GM12892 (cell line): ENCODE measurements at places on chromosomes 4 and X.

- DNase-seq = no peak
These were observed 514.7 kb downstream of the PCDH7 start for GRCh38 chr4:31234901-31235300.

- DNase-seq = no peak
These were observed 777.4 kb upstream of the HS3ST1 start for GRCh38 chr4:12206091-12206490.

GRCh38 chrX:74422576-74423288 is 1.4 kb downstream of the SLC16A2 start:
- DNase-seq = no peak

DNA sequence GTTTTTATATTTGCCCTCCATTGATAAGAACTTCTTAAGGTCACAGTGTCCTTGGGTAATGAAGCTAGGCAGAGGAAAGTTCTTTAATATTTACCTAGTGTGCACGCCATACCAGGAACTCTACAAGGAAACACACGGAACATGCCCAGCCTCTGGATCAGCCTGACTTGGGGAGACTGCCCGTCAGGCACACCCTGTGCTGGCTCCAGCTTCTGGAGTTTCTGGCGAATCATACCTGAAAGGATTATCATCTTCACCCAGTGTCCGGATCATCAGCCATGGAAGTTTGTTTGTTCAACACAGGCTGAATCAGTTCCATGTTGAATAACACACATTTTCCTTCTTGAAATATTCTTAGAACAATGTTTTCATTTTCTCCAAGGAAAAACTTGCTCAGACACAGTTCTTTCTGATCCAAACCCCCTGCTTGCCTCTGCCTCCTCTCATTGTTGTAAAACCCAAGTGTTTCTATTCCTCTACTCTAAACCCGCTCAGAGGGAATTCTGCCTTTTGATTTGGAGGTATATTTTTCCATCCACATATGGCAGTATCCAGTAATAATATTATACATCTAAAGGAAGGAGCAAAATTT is 176.7 kb downstream of the SHROOM3 start:
- no peak for DNase-seq

- no peak for DNase-seq
These were observed 73.7 kb upstream of the ACSL1 start for GRCh38 chr4:184899261-184900134.

DNA sequence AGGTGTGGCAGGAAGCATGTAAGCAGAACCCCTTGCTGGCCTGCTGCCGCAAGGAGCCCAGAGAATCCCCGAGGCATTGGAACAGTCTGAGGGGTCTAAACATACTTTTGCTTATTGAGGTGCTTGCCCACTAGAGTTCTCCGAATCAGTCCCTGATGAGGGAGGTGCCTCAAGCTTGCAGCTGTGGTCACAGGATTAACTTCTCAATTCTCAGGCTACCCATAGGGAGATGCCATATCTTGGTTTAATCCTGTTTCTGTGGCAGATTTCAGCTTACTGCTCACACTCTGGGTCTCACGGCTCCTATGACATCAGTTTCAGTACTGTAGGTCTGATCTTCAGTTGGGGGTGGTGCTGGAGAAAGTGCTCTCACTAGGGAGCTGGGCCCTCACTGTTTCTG is 39.9 kb downstream of the CCNG2 start:
- DNase-seq = peak; percentile 8

DNA sequence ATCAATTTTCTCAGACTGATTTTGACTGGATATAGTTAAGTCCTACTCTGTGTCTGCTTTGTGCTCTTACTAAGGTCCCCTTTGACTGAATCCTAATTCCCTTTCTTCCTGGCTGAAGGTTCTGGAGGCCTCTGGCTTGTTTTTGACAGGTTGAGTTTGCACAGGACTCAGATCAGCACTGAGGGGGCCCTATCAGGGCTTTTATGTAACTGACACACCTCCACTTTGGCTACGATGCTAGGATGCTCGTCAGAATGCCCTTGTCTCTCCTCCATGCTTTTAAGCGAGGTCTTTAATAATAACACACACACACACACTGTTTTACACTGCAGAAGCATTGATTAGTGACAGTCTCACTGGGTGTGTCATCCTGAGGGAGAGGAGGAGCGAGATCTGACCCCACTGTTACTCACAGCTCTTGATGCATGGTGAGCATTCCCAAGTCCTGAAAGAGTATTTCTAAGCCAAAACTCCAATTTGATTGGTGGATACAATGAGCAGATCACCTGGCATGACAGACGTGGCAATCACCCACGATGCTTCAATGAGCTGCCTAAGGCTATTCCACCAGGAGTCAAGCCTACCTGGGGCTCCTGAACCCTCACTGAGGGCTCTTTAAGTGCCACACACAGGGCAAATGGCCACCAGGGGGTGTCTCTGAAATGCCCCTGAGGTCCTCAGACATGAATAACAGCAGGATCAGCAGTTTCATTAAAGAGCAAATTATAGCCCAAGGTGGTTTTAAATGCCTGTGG is 130.4 kb upstream of the CPEB2 start:
- DNase-seq = no peak

DNA sequence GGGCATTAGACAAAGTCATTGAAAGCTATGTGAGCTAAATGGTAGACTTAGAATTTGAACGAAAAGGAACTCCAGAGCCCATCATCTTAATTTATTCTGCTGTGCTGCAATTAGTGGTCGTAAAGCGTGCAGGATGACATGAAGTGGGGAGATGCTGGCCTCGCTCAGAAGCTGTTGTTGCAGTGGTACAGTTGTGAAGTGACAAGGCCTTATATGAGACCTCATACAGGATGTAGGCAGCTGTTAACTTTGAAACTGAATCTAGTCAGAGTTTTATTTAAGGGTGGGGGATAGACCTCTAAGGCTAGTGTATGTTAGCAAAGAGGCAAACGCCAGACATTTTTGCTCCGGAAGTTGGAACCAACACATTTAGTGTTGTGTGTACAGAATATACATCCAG is 13.4 kb downstream of the KLF3 start:
- no peak for DNase-seq

DNA sequence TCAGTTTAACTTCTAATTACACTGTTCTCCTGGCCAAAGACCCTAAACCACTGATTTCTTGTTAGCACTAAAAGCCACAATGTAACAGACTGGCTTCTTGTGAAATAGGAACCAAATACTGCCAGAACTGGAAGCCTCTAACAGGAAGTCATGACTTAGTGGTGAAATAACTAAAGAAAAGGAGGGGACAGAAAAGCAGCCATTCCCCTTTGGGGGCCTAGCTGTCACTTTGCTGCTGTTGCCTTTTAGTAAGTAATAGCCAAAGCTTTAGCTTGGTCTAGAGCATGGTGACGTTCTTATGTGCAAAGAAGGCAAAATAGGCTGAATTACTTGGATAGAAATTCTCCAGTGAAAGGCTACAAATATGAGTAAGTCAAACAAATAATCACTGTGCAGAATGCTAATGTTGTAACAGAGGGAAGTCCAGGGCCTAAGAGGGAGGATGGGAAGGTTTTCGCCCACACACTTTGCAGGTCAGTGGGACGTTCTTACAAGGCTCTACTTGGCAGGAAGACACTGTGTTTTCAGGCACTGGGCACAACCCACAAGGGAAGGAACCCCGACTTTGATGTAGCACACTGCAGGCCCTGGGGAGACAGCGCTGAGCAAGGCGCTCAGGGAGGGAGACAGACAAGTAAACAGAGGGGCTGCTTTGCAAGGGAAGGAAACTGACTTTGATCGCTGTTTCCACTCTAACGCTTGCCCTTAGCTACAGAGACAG is 16.7 kb downstream of the GAB3 start:
- DNase-seq = no peak

DNA sequence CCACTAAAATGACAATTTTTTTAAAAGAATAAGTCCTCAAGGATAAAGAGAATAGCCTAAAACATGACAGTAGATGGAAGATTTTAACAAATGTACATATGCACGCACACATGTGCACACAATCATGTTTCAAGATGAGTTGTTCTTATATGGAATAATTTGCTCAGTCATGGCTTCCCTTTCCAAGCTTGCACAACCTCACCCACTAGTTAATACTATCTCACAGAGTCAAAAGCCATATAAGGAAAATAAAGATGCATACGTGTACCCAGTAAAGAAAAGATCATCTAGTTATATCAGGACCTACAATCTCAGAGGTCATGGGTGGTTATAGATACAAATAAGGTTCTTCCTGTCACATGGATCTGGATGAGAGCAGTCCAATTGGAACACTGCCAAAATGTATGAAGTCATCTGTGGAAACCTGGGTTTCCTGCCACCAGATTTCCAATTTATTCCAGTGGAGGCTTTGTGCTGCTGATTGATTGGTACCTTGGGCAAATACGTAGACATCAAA is 56.1 kb downstream of the FAM13A start:
- no peak for DNase-seq

- no peak for DNase-seq
These were observed 16.6 kb downstream of the CHST7 start for GRCh38 chrX:46589977-46590723.

- DNase-seq = no peak
These were observed 1509.6 kb downstream of the ADGRL3 start for GRCh38 chr4:62709618-62710252.

DNA sequence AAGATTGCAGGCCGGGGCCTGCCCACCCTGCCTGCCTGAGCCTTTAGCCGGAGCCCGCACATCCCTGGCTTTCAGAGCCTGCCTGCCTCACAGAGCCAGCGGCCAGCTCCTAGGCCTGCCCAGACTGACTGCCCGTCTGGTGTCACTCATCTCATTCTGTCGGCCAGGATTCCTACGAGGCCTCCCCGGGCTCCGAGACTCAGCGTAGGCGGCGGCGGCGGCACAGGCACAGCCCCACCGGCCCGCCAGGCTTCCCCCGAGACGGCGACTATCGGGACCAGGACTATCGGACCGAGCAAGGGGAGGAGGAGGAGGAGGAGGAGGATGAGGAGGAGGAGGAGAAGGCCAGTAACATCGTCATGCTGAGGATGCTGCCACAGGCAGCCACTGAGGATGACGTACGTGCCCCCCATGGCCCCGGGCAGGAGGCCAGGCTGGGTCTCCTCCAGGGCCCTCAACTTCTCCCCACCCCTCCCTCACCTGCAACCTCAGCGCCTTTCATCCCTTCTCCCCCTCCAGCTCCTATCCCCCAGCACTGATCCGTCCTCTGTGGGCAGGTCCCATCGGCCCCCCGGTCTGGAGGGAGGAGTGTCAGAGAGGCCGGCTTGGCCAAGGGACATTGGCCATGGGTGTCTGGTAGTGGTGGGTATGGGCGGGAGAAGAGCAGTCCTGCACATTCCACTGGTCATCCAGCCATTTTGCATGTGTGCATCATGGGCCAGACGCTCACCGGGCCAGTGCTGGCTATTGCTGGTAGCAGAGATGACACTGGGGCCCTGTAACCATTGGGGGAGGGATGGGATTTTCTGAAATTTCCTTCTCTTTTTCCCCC is 22.6 kb upstream of the UBA1 start:
- DNase-seq = peak; percentile 6

GRCh38 chrX:40877887-40878286 is 142.5 kb upstream of the MED14 start:
- DNase-seq = no peak

DNA sequence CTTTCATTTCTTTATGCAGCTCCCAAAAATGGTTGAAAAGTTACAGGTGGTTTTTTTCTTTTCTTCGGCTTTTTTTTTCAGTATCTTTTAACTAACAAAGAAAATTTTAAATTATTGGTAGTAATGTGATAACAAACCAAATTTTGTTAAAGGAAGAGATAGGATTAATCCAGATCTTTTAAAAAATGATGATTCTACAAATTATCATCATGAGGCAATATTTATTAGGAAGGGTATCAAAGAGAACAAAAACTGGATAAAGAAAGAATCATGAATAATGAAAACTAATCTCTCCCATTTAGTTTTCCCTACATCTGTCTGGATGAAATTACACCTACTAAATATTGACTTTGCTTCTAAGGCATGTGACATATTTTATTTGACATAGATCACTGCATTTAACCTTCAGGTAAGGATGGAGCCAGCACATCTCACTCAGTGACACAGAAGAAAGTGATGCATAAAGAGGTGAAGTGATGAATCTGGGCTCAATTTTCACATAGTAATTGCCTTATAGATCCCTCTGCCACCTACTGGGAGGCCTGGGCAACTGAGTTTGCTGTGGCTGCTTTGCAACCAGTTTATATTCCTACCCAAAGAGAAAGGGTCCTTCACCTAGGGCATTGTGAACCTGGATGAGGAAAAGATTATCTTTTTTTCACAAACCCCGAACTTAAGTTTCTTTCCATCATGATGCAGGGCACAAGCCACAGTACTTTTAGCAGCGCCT is 155.6 kb downstream of the HNRNPD start:
- no peak for DNase-seq
